ENCODE measurements at places on chromosomes 7 and 10.

DNA sequence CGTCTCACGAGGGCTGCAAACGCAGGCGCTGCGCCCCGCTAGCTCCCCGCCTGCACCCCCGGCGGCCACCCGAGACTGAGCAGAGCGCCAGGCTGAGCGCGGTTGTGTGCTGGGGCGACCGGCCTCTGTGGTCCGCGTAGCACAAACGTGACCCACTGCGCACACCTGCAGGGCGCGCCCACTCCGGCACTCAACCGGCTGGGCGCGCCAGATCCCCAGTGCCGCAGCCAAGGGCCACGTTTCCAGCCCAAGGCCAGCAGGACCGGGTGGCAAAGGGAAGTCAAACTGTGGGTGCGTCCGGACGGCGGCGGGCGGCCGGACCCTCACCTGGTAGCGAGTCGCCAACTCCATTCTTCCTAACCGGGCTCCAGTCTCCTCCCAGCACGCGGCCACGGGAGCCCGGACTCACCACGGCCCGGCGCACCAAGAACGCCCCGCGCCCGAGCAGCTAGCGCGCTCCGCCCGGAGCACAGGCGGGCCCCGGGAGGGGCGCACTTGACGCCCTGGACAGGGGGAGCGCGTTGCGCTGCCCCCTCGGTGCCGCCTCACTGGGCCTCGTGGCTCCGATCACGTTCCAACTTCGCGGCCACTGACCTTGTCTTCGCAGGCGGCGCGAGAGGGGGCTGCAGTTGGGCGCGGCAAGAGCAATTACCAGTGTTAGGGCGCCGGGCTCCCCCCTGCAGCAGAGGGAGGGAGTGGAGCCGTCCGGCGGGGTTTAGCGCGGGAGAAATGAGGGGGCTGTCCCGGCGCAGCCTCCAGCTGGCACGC, at the start of gene CDCA7L:
Gene CDCA7L (minus strand): TSS at position 446 of the 768 bp plus-strand sequence. CDS start 95 bp downstream, at position 351.
- DNase-seq: peak; percentile 72

DNA sequence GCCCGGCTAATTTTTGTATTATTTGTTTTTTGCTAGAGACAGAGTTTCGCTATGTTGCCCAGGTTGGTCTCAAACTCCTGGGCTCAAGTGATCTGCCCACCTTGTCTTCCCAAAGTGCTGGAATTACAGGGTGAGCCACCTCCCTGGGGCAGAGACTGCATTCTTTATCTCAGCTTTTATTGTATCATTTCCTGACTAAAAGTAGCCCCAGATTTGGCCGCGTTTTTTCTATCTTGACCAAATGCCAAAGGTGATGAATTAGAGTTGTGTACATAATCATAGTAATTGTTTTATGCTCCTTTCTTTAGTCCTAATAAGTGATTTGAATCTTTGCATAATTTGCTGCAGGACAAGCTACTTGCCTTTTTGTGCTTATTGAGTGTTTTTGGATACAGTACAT, 3.1 kb upstream of the SMNDC1 start:
- DNase-seq: no peak

- no peak for DNase-seq
Measured at GRCh38 chr10:101466016-101466912, 112.3 kb downstream of the BTRC start.

DNA sequence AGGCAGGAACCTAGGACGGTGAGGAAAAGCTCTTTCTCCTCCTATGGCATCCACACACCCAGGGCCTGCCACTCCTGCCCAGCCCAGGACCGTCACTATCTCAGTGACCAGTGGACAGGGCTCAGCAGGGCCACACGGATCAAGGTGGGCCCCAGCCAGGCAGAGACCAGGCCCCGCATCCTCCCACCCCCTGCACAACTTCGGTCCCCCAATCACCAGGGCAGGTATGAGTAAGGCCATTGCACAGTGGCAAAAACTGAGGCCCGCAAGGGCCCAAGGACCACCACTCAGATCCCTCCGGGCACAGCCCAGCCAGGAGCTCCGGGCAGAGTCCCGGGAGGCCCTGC, 30.3 kb downstream of the OAT start:
- DNase-seq: no peak

DNA sequence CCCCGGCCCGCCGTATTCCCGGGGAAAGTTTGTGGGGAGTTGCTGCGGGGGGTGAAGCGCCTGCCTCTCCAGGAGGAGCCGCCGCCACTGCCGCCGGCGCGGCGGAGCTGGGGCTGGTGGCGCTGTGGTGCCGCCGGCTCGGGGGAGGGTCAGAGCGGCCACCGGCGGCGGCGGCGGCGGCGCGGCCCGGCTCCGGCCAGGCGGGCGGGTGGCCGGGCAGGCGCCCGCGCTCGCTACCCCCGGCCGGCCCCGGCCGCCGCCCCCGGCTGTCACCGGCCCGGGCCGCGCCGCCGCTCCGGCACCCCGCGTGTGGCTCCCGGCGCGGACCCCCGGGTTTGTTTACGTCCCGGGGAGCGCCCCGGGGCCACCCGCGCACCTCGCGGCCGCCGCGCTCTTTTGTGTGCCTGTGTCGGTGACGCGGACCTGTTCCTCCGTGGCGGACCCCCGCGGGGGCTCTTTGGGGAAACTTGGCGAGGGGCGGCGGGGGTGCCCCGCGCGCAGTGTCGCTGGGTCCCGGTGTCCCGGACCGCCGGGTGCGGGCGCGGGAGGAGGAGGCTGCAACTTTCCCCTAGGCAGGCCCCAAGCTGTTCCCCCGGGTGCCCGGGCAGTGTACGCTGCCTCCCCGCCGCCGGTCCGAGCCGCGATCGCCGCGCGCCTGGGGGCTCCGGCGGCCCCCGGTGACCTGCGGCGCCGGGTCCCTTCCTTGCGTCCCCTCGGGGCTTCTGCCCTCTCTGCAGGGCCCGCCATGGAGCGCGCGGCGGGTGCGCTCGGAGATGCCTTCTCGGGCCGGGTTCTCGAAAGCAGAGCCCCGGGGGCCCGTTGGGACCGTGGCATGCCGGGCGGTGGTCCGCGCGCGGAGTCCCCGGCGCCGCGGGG, 593 bp upstream of the CUX1 start:
- DNase-seq: no peak

DNA sequence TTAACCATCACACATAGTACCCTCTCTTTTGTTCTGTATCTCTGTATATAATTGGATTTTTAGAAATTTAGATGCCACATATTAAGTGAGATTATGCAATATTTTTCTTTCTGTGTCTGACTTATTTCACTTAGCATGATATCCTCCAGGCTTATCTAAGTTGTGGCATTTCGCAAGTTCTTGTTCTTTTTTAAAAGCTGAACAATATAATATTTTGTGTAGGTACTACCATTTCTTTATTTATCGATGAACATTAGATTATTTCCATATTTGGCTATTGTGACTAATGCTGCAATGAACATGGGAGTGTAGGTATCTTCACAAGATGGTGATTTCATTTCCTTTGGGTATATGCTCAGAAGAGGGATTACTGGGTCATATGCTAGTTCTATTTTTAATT, 295.0 kb downstream of the SUGCT start:
- no peak for DNase-seq

DNA sequence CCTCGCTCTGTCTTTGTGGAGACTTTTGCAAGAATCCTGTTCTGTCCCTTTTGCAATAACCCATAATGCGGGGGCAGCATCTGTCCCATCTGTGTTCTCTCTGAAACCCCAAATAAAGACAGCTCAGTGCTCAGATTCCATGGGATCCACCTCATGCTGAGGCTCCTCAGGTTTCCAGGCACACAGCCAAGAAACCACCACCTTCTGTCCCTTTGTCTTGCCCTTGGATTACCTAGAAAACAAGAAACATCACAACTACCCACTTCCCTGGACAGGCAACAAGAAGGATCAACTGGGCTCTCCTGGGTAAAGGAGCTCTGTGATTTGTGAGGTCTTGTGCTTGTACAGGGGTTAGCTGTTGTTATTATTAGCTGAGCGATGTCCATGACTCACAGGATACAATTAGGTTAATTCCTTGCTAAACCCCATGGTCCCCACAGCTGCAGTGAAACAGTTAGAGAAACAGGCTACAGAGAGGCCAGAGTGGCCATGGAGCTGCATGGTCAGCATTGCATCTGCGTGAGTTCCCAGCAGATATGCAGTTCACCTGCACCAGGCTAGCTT, 50.2 kb downstream of the CXCL12 start:
- DNase-seq: no peak

DNA sequence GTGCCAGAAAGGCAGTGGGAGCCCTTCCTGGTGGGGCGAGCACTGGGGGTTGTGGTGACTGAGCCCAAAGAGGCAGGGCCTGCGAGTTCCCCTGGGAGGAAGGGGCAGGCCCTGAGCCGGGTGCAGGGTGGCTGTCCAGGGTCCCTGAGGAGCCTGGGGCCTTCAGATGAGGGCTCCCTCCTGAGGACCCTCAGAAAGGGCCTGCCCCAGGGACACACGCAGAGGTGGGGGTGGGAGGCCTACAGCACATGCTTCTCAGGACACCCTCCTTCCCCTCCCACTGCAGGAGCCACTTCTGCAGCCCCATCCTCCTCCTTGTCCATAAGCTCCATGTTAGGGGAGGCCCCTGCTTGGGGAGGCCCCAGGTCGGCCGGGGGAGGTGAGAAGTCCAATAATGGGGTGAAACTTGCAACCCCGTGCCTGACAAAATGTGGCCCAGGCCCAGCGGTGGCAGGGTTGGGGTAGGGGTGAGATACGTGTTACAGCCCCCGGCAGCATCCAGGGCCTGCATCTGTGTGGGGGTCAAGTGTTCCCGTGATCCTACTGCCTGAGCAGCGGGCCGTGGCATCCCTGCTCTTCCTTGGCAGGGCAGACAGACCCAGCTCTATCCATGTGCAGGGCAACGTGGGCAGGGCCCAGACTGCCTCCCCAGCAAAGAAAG, 31.8 kb upstream of the RET start:
- peak; percentile 47 for DNase-seq

- DNase-seq: no peak
Measured at GRCh38 chr7:76011442-76011861, 17.1 kb upstream of the TMEM120A start.

GRCh38 chr10:53256623-53257022, 484.0 kb upstream of the MBL2 start:
- no peak for DNase-seq

DNA sequence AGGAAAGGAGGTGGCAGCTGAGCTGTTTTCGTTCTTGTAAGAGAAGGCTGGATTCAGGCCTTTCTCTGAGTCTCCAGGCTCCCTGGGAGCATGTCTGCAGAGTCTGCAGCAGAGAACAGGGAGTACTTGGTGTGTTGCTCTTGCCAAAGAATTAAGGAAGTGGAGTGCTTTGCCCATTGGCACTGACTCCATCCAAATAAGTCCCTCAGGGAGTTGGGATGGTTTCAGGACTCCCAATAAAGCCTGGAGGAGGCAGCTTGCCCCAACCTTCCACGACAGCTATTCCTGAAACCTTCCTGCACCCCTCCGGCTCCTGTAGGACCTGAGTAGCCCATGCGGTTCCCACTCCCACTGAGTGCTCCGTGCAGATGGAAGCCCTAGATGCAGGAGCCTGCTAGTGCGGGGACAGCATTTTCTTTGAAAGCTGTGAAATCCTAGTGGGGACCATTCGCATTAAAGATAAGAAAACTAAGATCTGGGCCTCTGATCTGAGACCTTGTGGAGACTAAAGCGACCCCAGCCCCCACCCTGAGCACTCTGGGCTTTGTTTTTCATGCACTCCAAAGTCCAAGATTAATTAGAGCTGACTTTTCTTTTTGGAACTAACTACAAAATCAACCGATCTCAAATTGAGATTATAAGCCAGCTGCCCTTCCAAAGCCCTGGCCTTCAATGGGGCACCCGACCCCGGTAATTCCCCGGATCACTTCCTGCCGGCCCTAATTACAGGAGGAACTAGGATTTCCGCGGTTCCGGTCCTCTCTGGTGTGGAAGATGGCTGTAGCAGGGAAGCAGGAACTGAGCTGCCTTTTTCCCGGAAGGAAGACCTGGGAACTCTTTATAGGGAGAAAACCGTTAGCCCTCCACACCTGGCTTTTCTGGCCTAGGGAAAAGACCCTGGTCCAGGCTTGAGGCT, 110.2 kb downstream of the COL13A1 start:
- no peak for DNase-seq

GRCh38 chr7:96837593-96837992, 127.9 kb upstream of the SEM1 start:
- DNase-seq: peak; percentile 67

GRCh38 chr7:99707096-99707495, 27.3 kb upstream of the CYP3A5 start:
- DNase-seq: no peak

DNA sequence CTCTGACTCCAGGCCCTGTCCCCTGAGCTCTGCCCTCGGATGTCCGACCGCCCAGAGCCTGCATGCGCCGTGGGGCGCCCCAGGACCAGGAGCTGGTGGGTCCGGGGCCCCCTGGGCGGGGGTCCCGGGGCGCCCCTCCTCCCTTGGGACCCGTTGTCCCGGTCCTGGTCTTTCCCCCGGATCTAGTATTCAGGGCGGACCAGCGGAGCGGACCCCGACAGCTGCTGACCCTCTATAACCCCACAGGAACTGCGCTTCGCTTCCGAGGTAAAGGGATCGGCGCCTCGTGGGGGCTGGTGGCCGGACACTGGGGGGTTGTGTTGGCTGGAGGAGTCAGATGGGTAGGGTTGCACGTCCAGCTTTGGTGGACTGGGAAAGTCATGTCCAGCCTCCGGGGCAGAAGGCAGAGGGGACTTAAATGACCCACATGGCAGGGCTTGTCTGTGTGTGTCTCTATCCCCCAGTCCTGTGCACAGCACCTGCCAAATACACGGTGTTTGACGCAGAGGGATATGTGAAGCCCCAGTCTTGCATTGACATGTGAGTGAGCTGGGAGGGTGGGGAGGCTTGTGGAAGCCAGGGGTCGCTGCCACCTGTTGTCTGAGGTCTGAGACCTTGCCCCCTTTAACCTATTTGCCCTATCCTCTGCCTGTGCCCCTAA, 520 bp downstream of the MOSPD3 start:
- no peak for DNase-seq

Data from natural killer cell treated with Interleukin-12 subunit alpha and Interleukin-12 subunit beta and Interleukin-15 and Interleukin-18, amount 100 ng/mL, for 72 hours (primary cell).